MM.1S (cell line): ENCODE measurements at places on chromosomes 12 and 14.
A peak's percentile ranks its signal among the peaks of the same experiment; 100 is the strongest.

DNA sequence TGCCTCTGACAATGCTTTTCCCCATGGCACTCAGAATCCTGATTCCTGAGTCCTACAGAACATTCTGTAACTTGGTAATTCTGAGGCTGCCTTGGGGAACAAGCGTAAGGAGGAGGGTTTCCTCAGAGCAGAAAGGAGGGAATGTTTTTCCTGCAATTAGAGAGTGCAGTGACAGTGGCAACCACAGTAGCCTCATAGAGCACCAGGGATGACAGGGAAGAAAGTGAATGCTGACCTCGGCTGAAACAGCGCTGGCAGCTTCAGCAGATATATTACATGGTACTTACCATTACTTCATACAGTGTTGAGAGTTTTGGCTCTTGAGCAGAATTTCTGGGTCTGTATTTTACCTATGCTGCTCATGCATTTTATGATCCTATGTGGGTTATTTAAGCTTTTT is 757.1 kb downstream of the NRXN3 start:
- no peak for DNase-seq

GRCh38 chr12:16509411-16509810 is 96.6 kb downstream of the LMO3 start:
- DNase-seq = no peak

DNA sequence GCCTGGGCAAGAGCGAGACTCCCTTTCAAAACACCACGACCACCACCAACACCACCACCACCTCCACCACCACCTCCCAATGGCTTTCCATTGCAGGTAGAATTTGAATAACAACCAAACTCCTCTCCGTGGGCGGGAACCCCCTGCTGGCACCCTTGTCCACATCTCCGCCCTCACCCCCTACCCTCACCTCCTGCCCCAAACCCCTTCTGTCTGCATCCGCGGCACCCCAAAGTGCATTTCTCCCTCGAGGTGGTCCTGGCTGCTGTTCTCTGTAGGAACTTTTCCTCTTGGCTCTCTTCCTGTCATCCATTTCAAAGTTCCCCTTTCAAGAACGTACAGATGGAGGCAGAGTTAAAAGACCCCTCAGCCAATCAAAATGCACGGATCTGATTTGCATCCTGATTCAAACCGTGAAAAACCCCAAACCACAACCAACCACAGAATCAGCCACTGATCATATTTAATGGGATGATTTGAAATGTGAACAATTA is 3.8 kb downstream of the SDSL start:
- no peak for DNase-seq

GRCh38 chr14:42565556-42565955 is 958.9 kb downstream of the LRFN5 start:
- no peak for DNase-seq

DNA sequence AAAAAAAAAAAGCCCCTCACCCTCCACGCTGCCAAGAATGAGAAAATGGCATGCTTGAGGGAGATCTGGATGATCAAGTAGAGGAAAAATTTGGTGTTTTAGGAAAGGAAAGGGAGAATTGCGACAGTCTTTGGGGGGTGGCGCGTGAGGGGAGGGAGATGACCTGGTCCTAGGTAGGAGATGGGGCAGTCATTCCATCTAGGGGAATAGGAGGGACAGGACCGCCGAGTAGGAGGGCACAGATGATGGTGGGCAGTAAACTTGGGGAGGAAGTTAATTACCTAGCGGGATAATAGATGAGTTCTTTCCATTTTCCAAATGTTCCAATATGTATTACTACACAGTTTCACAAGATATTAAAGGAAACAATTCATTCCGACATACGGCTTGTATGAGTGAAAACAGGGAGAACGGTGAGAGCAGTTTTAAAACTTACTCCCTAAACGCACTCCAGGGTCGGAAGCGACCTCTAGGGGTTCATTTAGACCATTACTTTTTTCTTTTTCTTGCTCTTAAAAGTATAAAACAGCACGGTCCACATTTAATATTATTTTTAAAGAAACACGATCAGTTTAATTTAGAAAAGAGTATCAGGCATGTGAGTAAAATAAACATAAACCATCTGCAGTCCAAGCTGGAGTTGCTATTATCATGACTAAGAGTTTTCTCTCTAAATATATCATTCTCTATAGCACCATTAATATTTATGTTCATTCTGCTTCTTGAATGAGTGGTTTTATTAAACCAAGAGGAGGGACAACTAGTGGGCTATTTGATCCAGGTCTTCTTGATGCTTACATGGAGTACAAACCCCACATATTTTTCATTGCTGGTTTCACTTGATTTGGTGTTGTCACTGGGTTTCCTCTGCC is 3.0 kb upstream of the FNTB start:
- peak; percentile 50 for DNase-seq

GRCh38 chr12:27915021-27915420 is 57.5 kb downstream of the PTHLH start:
- no peak for DNase-seq
